ENCODE measurements at places on chromosomes 5 and 9.
A peak's percentile ranks its signal among the peaks of the same experiment; 100 is the strongest.

GRCh38 chr5:167950126-167950721 is 341.2 kb upstream of the WWC1 start:
- no peak for DNase-seq

- no peak for DNase-seq
These were observed 12.5 kb upstream of the NREP start for GRCh38 chr5:111769541-111769940.

- no peak for DNase-seq
These were observed 7.4 kb upstream of the SPDL1 start for GRCh38 chr5:169576181-169576598.

DNA sequence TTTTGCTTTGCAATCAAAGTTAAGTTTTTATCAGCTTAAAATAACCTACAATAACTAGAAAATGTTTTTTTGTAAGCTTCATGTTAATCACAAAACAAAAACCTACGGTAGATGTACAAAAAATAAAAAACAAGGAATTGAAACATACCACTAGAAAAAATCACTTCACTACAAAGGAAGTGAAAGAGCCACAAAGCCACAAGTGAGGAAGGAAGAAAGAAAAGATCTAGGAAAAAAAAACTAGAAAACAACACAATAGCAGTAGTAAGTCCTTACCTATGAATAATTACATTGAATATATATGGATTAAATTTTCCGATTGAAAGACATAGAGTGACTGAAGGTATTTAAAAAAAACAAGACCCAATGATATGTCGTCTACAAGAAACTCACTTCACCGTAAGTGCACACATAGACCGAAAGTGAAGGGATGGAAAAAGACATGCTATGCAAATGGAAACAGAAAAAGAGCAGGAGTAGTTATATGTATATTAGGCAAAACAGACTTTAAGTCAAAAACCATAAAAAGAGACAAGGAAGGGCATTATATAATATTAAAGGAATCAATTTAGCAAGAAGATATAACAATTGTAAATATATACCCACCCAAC is 13.4 kb upstream of the ZDHHC21 start:
- DNase-seq, result no peak

GRCh38 chr5:139543423-139543991 is 17.6 kb upstream of the UBE2D2 start:
- no peak for DNase-seq

- no peak for DNase-seq
These were observed 966.7 kb downstream of the MAT2B start for GRCh38 chr5:164472165-164472564.

DNA sequence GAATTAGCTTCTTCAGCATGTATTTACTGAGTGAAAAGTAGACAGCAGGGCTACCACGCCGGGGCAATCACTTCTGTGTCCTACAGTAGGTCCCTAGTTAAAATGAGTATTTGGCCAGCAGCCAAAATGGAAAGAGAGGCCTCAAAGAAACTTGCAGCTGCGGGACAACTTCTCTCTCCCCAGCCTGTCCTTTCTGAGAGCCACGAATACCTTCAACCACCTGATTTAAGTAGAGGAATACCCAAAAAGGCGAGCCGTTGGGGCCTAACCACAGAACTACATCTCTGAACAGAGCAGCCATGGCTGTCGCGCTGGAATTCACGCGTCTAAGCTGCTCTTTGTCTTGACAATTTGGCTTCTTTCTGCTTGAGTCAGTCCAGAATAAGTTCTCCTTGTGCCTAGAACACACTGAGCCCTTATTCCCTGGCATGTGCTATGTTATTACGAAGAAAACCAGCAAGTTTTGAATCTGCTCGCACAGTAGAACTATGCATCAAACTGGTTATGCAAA is 43.8 kb upstream of the GOLPH3 start:
- DNase-seq, result no peak

DNA sequence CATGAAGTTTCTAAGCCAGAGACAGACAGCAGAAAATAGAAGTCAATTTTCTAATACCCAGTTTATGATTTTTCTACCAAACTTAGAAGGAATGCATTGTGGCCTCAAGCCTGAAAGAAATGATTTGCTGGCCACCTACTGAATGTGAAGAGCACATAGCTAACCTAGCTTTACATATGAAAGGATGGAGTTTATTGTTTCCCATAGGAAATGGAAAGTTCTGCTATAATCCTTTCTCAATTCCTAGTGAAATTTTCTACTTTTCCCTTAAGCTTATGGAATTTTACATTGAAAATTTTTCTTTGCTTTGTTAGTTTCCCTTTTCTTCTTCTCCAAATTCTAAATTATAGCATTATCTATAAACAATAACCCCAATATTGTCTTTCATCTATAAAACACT is 110.1 kb downstream of the TMEM167A start:
- DNase-seq, result no peak

- DNase-seq, result no peak
These were observed 227.0 kb upstream of the WWC1 start for GRCh38 chr5:168064457-168064856.

DNA sequence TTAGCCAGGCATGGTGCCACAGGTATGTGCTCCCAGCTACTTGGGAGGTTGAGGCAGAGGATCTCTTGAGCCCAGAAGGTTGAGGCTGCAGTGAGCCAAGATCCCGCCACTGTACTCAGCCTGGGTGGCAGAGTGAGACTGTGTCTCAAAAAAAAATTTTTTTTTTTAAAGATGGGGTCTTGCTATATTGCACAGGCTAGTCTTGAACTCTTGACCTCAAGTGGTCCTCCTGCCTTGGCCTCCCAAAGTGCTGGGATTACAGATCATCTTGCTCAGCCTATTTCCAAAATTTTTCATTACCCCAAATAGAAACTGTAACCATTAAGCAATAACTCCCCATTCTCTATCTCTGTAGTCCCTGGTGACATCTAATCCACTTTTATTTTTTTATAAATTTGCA is 4.4 kb upstream of the TBC1D13 start:
- DNase-seq, result no peak

DNA sequence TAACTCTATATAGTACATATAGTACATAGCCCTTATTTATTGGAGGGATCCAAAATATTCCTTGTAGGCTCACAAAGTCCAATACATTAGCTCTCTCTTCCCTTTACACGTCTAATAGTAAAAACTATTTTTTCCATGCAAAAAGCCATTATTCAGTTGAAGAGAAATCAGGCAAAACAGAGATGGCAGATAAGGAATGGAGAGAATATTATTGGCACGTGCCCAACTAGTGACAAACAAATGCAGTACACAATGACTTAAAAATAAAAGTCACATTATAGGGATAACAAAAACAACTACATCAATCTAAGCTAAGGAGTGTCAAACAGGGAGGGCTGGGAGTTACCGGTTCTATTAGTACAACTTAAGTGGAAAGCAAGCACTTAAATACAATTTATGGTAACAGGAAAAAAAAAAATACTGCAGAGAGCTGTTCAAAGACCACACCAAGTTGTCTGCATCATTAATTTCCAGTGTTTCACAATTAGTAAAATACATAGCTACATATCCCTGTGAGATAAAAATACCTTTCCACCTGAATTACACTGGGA is 4.1 kb upstream of the SCAI start:
- no peak for DNase-seq

GRCh38 chr9:131776473-131776872 is 36.6 kb upstream of the RAPGEF1 start:
- DNase-seq, result no peak

GRCh38 chr5:175478384-175479124 is at the start of gene SFXN1:
TSS of gene SFXN1 (plus strand) at chr5:175478560. CDS start at chr5:175492104, 13,544 bp downstream.
- DNase-seq, result peak; percentile 86

DNA sequence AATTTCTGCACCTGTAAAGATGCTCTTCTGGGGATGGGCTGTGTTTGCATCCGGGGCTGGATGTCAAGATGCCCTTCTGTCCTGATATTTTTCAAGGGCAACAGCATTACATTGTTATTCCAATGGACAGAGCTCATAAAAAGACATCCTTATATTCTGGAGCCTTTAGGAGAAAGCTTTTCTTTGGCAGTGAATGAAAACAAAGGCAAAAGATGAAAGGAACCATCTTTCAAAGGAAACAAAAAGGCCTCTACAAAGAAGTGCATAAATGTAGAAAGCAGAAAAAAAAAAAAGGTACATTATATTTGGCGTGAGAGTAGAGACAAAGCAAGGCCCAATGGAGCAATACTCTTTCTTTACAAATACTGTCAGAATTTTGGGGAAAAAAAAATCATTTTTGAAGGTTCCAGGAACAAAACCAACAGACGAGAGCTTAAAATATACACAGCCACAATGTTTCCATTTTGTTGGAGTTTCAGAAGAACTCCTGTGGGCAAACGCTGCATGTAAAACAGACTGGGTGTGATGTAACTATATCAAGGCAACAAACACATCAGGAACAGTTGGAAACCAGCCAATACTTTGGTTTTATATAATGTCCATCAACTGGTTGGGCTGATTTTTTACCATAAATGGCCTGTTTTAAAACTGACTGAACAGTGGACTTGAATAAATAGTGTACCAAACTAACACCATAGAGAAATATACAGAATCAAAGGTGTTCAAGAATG is 885.6 kb upstream of the DMAC1 start:
- no peak for DNase-seq

DNA sequence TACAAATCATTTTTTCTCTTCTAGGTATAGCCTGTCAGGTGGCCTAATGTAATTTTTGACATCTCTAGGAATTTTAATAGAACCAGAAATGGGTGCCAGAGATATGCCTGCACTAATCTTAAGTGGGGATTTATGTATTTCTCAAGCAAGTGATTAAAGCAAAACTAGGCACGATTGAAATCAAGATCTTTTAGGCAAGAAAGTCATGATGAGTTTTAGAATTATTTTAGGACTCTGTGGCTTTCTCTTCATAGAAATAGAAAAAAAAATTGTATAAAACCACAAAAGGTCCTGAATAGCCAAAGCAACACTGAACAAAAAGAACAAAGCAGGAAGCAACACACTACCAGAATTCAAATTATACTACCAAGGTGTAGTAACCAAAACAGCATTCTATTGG is 952 bp upstream of the AMACR start:
- no peak for DNase-seq

GRCh38 chr5:10467281-10468198 is 25.9 kb downstream of the ROPN1L start:
- DNase-seq, result no peak

GRCh38 chr9:105757496-105758251 is 63.3 kb downstream of the TMEM38B start:
- no peak for DNase-seq

DNA sequence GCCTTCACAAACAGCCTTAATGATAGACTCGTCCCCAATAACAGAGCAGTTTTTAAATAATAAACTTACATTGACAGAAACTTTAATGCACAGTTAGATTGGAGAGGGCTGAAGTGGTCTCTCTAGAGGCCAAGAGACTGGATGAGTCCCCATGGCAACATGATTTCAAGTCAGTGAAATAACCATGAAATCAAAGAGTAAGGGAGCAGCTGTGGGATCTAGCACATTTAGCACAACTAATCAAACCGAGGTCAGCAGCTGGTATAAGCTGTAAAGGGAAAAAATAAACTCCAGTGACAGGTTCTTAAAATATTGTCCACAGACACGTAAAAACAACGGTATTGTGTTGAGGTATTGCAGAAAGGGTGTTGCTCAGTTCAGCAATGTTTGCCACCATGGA is 916.6 kb downstream of the DNAH5 start:
- peak; percentile 17 for DNase-seq

- no peak for DNase-seq
These were observed 45.9 kb upstream of the PHYKPL start for GRCh38 chr5:178278358-178279023.

GRCh38 chr5:78659714-78660113 is 11.1 kb upstream of the LHFPL2 start:
- no peak for DNase-seq

GRCh38 chr9:122206118-122207046 is 22.4 kb downstream of the LHX6 start:
- no peak for DNase-seq

GRCh38 chr5:10808347-10809226 is 47.6 kb upstream of the DAP start:
- no peak for DNase-seq

DNA sequence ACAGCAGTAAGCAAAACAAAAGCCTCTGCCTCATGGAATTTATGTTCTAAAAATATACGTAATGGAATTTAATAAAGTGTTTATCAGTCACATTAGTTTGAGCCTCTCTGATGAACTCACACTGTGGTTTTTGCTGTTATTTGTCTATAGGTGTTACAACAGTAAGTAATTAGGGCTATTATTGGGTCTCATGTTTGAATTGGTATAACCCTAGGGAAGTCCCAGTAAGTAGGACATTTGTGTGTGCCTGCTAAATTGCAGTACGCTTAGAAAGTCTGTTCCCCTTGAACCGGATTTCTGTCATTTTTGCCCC is 197.6 kb downstream of the NR3C1 start:
- DNase-seq, result no peak

DNA sequence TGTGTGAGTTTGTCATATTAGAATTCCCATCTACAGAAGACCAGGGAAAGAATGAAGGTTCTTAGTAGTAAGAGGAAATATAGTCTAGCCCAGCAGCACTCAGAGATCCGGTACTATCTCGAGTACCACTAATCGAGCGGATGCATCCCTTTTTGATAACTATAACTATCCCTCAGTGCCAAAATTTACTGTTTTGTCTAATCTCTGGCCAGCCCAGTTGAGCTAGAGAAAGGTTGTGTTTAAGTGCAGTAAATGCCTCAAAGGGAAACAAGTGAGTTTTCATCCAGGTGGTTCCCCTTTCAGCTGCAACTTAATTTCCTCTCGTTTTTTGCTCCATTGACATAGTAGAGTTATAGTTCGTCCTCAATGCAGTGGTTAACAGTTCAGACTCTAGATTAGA is 146.7 kb downstream of the GPBP1 start:
- no peak for DNase-seq

GRCh38 chr5:38267372-38267771 is 9.0 kb downstream of the EGFLAM start:
- no peak for DNase-seq

DNA sequence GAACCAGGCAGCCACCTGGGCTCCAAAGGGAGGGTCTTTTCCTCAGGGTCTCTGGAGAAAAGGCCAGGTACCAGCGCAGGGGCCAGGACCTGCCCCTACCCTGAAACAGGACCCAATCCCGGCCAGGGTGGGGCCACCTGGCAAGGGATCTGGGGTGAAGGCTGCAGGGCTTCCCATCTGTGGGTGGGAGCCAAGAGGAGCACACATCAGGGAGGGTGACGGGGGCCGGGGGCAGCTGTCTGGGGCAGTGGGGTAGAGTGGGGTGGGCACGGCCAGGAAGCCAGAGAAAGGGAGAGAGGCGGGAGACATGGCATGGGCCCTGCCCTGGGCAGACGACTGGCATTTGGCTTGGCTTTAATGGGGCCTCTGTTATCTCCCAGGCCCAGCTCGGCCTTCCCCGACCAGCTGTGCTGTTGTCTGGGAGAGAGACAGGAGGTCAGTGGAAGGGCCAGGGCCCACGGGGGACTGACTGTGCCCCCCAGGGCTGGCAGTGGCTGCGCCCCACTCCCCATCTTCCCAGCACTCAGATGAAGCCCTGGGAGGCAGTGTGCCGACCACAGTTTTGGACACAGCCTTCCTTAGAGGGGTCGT is 57.2 kb upstream of the RNF130 start:
- no peak for DNase-seq

GRCh38 chr5:142242272-142242671 is 82.5 kb downstream of the SPRY4 start:
- no peak for DNase-seq

All from NCI-H446 (cell line).